HT-29 (cell line): ENCODE measurements at places on chromosomes 5 and 9.

DNA sequence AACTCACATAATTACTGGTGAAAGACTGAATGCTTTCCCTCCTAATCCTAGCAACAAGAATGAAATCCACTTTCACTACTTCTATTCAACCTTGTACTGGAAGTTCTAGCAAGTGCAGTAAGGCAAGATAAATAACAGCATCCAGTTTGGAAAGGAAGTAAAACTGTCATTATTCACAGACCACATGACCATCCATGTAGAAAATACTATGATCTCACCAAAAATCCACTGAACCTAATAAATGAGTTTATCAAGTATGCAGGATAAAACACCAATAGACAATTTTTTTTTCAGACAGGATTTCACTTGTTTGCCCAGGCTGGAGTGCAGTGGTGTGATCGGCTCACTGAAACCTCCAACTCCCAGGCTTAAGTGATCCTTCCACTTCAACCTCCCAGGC, 117.7 kb downstream of the TMEM167A start:
- no peak for DNase-seq

GRCh38 chr9:83965350-83966208, 14.4 kb downstream of the HNRNPK start:
- DNase-seq = peak; percentile 40

DNA sequence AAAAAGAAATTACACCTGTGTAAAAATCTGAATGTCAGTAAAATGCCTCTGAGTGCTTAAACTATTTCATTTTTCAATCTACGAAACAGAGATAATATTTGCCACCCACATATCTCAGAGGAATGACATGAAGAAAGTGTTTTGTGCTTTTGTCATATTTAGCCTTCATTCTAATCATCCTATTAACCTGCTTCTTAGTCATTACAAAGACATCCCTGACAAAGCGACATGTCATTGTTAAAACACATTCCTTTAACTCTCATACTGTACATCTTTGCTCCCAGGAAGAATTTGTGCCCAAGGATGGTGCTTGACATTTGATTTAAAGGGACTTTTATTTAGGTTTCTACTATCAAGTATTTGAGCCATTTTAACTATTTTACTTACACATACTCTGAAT, 275.9 kb downstream of the DMRTA1 start:
- no peak for DNase-seq

DNA sequence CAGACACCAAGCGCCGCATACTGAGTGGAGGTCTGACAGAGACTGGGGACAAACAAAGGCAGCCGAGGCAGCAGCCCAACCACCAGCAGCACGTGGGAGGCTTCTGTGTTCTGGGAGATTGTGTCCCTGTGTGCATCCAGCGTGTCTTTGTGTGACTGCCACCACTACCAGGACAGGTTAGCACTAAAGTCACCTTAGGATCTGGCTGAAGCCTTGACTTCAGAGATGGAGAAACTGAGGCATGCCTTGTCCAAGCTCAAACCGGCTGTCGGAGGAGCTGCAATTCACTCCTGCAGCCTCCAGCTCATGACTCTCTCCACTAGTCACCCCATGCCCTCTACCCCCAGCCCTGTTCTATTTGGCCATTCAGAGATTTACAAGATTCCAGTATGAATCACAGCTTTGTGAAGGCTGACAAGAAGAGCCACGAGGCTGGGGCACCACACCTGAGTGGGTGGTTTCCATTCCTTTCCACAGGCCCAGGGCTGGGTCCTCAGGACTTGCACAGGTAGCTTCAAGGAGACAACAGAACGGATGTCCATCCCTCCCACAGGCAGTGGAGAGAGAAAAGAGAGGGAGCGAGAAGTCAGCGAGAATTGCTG, 69.3 kb downstream of the SHB start:
- DNase-seq = no peak

GRCh38 chr5:103808464-103809106, 246.0 kb upstream of the NUDT12 start:
- DNase-seq = peak; percentile 55

GRCh38 chr5:143352691-143353090, 50.8 kb downstream of the NR3C1 start:
- DNase-seq = no peak

- DNase-seq = peak; percentile 15
Observed at GRCh38 chr5:4941957-4942830, 197.9 kb upstream of the ADAMTS16 start.

GRCh38 chr5:115600766-115601165, 1.5 kb downstream of the TICAM2 start:
- DNase-seq = no peak

- peak; percentile 67 for DNase-seq
Observed at GRCh38 chr5:134647750-134648424, 698 bp upstream of the SEC24A start.

DNA sequence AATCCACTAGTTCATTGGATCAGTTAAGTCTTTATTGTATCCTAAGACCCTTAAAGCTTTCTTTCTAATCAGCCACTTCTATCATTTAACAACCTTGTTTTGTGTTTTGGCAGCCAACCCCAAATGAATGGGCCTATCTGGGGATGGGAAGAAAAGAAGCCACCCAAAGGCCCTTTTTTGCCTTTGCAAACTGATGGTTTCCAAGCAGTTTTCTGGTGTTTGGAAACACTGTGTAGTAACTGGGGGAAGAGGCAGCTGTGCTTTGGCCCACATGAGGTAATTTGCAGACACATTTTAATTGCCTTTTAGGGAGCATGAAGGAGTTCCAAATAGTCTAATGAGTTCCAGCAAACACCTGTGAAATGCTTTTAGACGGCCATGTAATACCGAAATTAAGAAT, 1751.3 kb upstream of the WWC1 start:
- no peak for DNase-seq

DNA sequence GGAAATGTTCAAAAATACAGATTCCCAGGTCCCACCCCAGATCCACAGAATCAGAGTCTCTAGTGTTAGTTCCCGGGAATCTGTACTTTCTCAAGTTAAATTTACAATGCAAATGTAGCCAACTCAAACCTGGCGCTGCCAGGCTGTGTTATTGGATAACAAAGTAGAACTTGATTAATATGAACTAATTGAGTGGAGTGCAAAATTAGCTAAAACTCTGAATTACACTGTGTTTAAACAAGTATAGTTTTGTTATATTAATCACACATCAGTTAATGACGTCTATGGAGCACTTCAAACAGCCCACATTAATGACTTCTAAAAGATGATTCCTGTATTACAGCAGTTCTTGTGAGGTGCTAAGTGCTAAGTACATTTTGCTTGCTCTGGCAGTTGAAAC, 32.4 kb upstream of the CYFIP2 start:
- DNase-seq = no peak

DNA sequence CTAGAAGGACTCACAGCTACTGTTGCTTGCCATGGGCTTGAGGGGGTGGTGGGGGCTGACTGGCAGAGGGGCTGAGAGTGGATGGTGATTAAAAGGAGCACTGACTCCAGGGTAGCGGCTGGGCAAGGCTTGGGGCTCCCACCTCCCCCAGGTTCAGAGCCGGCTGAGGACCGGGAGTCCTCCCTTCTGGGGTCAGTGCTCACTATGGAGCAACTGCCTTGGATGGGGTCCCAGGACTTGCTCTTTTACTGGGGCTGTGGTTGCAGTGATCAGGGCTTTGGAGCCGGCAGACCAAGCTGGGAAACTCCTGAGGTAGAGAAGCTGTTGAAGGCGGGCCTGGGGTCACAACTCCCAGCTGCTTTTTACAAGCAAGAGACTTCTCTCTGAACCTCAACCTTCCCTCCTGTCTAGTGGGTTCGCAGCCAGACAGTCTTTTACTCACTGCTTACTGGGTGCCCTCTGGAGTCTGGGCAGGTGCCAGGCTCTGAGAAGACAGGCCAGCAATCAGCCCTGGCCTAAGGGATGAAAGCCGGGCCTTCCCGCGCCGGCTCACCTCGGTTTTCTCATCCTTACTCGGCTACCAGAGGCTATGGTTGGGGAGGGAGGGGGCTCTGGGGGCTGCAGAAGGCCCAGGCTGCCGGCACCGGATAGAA, 795 bp upstream of the ASS1 start:
- no peak for DNase-seq

- DNase-seq = peak; percentile 30
Observed at GRCh38 chr5:53430618-53431252, 49.7 kb upstream of the FST start.

DNA sequence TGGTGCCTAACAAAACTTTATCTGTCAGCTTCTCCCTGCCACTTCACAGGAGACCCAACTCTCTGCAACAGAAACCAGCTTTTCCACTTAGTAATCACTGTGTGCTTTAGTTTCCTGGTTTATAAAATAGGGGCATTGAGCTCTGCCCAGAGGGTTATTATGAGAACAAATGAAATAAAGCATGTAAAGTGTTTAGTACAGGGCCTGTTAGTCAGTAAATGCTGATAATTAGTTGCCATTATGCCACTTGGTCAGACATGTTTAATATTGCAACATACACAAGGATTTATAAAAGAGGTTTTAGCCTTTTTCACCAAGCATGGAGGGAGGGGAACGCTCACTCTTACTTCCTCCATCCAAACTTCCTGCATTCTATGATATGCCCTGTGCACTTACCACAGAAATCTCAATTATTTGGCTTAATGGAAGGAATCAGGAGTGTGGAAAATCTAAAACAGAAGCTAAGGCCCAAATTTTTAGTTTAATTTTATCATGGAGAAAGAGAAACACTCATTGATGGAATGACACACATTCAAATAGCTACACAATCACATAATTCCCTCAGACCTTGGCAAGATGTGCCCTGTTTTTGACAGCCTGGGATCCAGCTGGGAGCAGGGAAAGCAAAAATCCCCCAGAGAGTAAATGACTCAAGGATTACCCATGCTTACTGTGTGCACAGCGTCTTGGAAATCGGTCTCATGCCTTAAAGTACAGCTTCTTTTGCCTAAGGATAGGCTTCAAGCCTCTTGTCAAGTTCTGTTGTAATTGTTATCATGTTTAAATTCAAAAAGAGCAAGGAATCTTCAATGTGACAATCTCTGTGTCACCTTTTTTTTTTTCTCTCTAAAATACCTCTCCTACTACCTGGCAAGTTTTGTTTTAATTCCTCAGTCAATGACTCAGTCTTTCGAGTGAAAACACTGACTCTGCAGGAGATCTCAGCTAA, 34.0 kb downstream of the ZNF474 start:
- DNase-seq = peak; percentile 58

GRCh38 chr9:107193251-107193650, 89.8 kb upstream of the RAD23B start:
- no peak for DNase-seq

- no peak for DNase-seq
Observed at GRCh38 chr5:151574444-151574996, 16.6 kb downstream of the FAT2 start.

GRCh38 chr9:123389698-123390097, 33.7 kb downstream of the CRB2 start:
- DNase-seq = no peak

- no peak for DNase-seq
Observed at GRCh38 chr5:175895686-175896102, 24.3 kb downstream of the CPLX2 start.

GRCh38 chr5:89065919-89066318, 182.9 kb upstream of the MEF2C start:
- no peak for DNase-seq

DNA sequence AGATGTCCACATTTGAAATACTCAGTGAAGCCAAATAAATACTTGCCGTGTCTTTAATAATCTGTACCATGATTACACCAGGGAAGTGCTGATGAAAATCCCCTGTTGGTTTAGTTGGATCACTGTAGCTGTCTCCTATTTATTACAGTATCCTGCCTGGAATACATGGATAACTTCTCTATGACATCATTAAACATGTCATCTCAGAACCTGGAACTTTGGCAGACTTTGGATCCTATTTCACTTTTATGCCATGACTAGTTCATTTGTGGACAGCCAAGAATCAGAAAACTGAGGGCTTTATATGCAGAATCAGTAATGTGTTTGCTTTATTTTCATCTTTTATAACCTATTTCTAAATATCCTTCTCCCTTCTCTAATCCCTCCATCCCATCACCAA, at the start of gene TXNDC8:
Gene TXNDC8, minus strand, starts transcription at position 137 of the 400 bp plus-strand sequence.
- DNase-seq = no peak

GRCh38 chr9:97376902-97377301, 35.0 kb upstream of the TDRD7 start:
- no peak for DNase-seq

GRCh38 chr9:75889977-75890471, 449 bp upstream of the PCSK5 start:
- DNase-seq = peak; percentile 76

DNA sequence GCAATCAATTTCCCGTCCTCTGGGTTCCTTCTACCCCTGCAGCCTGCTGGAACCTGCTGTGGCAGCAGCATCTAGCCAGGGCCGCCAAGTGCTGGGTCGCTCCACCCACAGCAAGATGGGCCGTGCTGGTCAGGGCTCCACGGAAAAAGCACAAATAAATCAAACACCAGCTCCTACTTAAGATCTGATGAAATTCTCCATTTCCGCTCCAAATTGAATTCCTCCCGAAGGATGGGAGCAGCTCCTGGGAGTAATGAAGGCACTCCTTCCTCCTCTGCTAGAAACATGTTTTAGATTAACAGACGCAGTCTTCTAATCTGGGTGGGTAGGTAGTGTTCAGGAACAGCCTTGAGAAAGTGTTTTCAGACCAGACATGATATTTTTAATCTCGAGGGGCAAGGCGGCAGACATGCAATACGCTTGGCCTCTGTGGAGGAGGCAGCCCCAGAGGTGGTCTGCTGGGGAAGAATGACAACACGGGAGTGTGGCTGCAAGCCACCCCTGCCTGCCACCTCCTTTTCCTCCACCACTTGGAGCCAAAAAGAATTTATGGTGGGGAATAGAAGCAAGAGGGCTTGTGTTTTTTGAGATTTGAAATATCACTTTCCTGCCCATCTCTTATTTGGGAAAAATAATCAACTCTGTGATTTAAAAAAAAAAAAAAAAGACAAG, 194.1 kb downstream of the AOPEP start:
- peak; percentile 73 for DNase-seq

DNA sequence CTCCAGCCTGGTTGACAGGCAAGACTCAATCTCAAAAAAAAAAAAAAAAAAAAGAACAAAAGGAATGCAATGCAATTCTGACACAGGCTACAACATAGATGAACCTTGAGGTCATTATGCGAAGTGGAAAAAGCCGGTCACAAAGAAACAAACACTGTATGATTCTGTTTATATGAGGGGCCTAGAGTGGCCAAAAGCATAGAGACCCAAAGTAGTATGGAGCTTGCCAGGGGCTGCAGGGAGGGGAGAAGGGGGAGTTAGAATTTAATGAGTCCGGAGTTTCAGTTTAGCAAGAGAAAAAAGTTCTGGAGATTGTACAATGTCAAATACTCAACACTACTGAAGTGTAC, 33.2 kb upstream of the ASS1 start:
- no peak for DNase-seq

- no peak for DNase-seq
Observed at GRCh38 chr9:88313364-88314220, 74.7 kb upstream of the SPIN1 start.

DNA sequence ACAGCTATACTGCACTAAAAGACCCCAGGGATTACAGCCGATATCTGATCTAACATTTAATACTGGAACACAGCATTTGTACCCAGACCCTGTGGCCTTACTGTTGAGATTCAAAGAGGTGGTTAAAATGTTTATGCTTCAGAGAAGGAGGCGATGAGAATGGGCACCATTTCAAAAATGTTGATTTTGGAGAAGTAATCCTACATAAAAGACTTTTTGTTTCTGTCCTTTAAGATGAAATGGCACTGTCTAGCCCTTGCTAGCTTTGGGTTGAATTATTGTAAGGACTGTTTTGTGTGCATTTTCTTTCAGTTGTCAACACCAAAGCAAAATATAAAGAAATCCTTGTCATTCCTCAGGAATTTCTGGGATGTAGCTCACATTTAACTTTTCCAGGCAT, 288.5 kb upstream of the ANKH start:
- no peak for DNase-seq

GRCh38 chr5:78235289-78235688, 59.2 kb downstream of the AP3B1 start:
- no peak for DNase-seq

- DNase-seq = no peak
Observed at GRCh38 chr5:95069948-95070347, 214.9 kb downstream of the MCTP1 start.
